ENCODE measurements at places on chromosomes 2 and 18. TPM values are rescaled to one million over a fixed set of nuclear protein-coding genes. Genes with fewer than 3 reads are reported as not detected.

Gene ACAA2
- polyA plus RNA-seq, result 235 TPM

Gene EFHD1
- 58.4 TPM for polyA plus RNA-seq

DNA sequence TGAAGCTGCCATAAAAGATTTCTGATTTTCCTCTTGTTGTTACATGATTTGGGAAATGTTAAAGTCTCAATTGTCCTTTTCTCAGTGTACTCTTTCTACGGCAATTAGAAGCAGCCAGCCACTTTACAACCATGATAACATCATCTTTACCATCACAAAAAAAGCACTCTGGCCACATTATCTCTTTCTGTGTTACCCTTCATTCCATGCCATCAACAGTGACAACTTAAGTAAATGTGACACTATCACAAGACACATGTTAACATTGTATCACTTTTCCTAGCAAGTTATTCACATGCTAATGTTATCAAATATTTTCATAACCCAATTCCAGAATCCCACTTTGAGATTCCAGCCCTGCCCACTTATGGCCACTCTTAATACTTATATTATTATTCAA, 131.2 kb downstream of the TMX3 start:
- no peak for DNase-seq

- DNase-seq, result no peak
Observed at GRCh38 chr2:232361646-232362045, 16.9 kb upstream of the ALPP start.

- DNase-seq, result no peak
Observed at GRCh38 chr2:5697562-5697961, 5.4 kb downstream of the SOX11 start.

DNA sequence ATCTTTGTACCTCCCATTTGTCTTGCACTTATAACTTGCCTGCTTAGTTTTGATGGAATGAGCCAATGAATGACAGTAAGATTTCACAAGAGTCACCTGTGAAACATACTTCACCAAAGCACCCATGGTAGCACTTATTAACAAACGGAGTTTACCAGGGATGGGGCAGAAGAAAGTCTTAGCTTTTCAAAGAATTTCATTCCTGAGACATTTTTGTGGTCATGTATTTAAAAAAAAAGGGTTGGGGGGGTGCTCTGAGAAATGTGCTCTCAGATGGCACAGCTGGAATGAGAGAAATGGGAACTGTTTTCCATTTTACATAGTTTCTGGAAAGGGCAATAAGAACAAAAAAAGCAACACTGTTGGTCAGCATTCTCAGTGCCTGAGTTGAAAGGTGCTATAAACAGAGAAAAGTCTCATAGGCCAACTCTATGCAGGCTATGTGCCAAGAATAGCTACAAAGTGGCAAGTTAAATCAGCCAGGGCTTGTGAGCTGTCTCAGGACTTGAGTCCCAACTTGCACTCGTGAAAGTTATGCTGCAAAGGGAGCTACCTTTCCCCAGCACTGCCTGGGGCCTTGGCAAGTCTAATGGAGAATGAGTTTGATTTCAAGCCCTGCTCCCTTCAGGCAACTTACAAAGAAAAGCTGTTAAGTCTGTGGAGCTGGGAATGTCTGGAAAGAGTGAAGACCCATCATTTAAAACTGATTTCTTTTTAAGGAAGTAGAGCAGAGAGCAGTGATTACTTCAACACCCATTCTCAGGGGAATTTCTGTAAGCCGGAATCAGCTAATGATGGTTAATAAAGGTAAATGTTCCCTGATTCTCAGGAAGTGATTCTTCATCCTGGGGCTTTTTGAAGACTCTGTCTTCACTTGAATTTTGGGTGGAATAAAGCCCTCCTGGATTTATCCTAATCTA, 170.6 kb downstream of the SLC8A1 start:
- no peak for DNase-seq

DNA sequence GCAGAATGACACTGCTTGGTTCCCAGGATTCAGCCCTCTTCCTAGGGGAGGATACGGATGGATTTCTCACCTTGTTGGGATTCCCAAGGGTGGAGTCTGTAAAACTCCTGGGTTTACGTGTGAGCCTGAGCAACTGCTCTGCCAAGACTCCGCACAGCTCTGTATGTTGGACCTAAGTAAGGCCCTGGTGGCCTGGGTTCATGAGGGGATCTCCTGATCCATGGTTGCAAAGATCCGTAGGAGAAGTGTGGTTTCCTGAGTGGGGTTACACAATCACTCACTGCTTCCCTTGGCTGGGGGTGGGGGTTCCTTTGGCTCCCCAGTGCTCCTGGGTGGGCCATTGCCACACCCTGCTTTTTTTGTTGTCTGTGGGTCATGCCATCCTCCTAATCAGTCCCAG, 37.7 kb downstream of the ANKRD12 start:
- DNase-seq, result no peak

DNA sequence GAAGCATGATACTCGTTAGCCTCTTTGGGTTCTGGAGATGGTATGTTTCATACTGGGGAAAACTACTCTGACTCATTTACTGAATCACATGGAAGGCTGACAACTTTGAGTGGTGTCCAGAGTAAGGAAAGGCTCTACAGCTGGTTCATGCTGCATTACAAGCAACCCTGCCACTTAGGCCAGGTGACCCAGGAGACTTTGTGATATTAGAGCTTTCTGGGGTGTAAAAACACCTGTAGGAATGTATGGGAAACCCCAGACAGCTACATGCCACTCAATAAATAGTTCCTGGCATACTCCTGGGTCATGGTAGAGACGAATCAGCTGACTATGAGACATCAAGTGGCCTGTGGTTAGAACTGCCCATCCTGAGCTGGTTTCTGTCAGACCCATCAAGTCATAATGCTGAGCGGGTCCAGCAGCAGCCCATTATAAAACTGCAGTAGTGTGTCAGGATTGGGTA, 21.3 kb upstream of the TCF7L1 start:
- no peak for DNase-seq

DNA sequence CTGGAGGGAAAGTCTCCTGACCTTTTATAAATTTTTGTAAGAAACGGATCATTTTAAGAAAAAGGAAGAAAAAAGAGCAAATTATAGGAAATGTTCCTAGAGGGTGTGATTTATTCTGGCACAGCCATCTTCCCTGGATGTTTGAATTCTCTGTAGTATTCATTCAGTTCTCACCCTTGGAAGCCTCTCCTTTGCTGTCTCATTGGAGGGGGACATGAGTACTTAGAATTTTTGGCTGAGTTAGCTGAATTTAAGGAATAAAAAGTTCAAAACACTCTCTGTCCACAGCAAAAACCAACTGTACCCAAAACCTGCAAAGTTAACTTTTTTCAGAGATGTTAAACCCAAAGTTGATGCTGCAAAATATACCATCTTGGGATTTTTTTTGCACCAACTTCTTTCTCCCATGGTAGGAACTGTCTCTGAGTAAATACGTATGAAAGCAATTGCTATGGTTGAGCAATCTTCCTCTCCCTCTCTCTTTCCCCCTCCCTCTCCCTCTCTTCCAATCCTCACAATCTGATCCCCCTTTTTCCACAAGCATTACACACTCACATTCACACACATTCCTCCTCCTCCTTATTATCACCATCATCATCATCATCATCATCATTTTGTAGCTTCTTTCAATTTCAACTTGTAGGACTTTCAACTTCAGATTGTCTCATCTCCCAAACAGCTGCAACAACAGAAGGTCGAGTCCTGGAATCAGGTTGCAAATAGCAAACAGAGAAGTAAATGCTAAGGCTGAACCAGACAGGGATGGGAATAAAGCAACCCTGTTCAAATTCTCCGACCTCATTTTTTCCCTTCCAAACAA, 183.7 kb downstream of the GFPT1 start:
- DNase-seq, result no peak

Measured in renal pelvis (tissue), 12 donors.